Panc1 (cell line): ENCODE measurements at places on chromosomes 4 and X.

DNA sequence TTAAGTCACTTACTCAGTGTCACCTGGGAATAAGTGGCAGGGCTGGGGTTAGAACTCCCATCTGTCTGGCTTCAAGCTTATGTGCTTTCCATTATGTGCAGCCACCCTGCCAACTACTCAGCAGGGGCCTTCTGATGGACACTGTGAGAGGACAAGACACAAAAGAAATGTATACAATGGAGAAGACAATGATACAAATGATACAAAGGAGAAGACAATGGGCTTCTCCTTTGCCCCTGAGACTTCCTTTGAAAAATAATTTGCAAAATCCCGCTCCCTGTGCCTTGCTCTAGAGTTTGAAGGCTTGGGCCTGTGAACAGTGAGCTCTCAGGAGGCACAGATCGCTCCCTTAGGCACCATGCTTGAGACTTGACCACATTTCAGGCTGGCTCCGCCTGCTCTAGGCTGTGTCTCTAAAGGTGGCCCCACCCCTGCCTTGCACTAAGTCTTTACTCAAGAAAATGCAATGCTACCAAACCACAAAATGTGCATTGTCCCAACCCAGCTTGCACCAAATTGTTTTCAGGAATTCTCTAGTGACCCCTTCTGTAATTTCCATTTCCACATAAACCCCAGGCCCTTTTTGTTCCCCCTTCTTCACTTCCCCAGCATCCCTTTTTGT is 27.1 kb upstream of the STX18 start:
- no peak overlapping the region for H3K4me3 ChIP-seq
- no peaks in the 10 kb centered on the region for H3K27me3 ChIP-seq
- no peak overlapping the region for H3K27ac ChIP-seq

GRCh38 chr4:110059556-110060191 is 138.7 kb downstream of the ELOVL6 start:
- H3K27ac ChIP-seq: no peak overlapping the region
- no peaks in the 10 kb centered on the region for H3K4me1 ChIP-seq
- no peaks in the 10 kb centered on the region for H3K27me3 ChIP-seq
- no peak overlapping the region for H3K4me3 ChIP-seq
- no peaks in the 10 kb centered on the region for H3K36me3 ChIP-seq

DNA sequence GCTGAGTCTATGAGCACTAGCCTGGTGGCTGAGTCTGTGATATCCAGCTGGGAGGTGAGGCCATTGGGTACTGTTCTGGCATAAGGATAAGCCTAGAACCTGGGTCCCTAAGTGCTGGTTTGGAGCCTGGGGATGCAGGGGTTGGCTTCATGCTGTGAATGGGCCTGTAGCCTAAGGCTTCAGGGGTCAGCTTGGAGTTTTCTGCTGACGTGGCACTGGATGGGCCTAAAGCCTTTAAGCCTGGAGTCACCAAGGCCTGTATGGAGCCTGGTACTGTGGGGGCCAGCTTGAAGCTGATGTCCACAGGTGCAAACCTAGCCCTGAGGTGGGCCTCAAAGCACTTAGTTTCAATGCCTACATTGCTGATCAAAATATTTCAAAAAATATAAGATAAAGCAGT is 979.6 kb upstream of the POU3F4 start:
- no peak for DNase-seq
- H3K36me3 ChIP-seq: no peaks in the 10 kb centered on the region
- no peak overlapping the region for H3K27ac ChIP-seq
- no peak overlapping the region for H3K4me3 ChIP-seq

DNA sequence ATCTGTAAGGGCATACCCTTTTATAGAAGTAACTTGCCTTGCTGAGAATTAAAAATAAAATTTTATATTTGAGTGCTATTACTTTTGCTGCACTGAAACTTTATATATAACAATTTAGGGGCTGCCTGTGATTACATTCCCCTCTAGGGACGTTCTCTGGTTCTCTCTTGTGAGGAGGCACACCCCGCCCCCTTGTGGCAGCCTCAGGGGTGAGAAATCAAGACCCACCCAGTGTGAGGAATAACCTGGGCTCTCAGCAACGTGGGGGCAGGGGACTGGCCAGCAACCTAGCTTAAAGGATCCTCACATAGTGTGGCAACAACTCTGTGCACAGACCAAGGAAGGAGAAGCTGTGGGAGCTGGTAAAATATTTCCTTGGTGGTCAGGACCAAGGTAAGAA is 43.7 kb downstream of the MAGEA9 start:
- no peak for DNase-seq
- no peaks in the 10 kb centered on the region for H3K4me1 ChIP-seq
- H3K4me3 ChIP-seq: no peak overlapping the region

- no peak for DNase-seq
- no peaks in the 10 kb centered on the region for H3K36me3 ChIP-seq
- no peak overlapping the region for H3K27ac ChIP-seq
- H3K4me3 ChIP-seq: no peak overlapping the region
- no peaks in the 10 kb centered on the region for H3K27me3 ChIP-seq
- H3K4me1 ChIP-seq: no peaks in the 10 kb centered on the region
These were observed 347.4 kb downstream of the BMPR1B start for GRCh38 chr4:95105112-95105511.

DNA sequence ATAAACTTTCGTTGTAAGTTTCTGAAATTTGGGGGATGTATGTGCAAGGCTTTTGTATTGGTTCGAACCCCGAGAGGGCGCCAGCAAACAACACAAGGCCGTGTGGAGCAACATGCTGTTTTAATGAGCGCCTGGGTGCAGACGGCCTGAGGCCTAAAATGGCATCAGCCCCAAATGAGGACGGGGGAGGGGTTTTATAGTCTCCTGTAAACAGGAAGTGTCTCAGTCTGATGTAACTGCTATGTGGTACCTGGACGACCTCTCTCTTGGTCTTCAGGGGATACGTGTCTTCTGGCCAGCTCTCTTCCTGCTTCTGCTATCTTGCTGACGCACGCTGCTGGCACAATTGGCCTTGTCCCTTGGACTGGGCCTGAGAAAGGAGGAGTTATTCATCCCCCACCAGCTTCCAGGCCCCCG is 1348.0 kb downstream of the ADGRL3 start:
- H3K36me3 ChIP-seq: no peaks in the 10 kb centered on the region
- no peak overlapping the region for H3K4me3 ChIP-seq
- H3K4me1 ChIP-seq: no peaks in the 10 kb centered on the region

DNA sequence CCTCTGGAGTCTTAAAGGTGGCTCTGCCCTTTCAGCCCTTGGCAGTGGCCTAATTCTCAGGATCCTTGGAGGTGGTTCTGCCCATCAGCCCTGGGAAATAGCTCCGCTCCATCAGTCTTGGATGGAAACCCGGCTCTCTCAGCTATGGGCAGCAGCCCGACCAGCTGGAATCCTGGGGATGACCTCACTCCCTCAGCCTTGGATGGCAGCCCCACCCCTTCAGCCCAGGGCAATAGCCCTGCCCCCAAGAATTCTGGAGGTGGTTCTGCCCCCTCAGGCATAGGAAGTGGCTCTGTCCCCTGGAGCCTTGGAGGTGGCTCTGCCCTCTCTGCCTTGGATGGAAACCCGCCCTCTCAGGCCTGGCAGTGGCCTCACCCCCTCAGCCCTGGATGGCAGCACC is 127.7 kb downstream of the RBMX2 start:
- H3K36me3 ChIP-seq: no peaks in the 10 kb centered on the region
- no peak overlapping the region for H3K4me3 ChIP-seq
- DNase-seq: no peak

DNA sequence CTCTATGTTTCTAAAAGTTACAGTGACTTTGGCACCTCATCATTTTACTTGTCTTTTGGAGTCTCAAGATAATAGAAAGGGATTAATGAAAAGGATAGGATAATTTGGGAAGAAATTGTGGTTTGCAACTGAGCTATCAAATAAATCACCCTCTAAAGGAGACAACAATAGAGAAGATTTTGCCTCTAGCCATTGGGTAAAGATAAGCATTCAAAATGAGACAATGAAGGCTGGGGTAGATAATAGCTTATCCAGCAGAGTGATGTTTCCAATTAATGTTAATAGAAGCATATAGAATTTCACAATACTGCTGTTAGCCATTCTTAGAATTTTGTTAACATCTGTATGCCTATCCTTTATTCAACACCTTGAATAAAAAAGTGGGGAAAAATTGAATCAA is 1177.6 kb downstream of the ADGRL3 start:
- DNase-seq: no peak
- no peaks in the 10 kb centered on the region for H3K27me3 ChIP-seq
- no peaks in the 10 kb centered on the region for H3K4me1 ChIP-seq
- no peak overlapping the region for H3K27ac ChIP-seq

DNA sequence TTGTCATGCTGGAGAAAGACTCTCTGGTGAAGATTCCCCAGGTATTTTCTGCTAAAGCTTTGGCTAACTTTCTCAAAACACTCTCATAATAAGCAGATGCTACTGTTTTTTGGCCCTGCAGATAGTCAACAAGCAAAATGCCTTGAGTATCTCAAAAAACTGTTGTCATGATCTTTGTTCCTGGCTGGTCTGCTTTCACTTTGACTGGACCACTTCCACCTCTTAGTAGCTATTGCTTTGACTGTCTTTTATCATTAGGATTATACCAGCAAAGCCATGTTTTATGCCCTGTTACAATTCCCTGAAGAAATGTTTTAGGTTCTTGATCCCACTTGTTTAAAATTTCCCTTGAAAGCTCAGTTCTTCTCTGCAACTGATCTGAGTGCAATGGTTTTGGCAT is 231.5 kb downstream of the SLC7A11 start:
- H3K27ac ChIP-seq: no peak overlapping the region
- no peak overlapping the region for H3K4me3 ChIP-seq
- no peak for DNase-seq
- H3K27me3 ChIP-seq: no peaks in the 10 kb centered on the region
- no peaks in the 10 kb centered on the region for H3K4me1 ChIP-seq
